Transverse colon (tissue), 4 donors: ENCODE measurements at places on chromosomes 3 and 15. TPM values are rescaled to one million over a fixed set of nuclear protein-coding genes. Genes with fewer than 3 reads are reported as not detected.

DNA sequence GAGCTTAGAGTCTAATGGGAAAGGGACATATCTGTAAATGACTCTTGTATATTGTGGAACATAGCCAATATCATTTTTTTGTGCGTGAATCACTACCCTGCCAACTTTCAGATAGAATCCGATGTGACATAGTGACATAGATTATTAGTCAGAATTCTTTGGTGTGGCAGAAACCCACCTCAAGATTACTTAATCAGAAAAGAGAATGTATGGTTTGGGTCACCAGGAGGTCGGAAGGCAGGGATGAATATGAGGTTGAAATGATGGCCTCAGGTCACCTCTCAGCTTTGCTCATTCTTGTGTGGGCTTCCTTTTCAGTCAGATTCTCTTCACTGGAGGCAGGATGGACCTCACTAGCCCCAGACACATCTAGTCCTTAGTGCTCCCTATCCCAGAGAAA is 41.4 kb downstream of the SNAPC5 start:
- DNase-seq: no peak
- no peaks in the 10 kb centered on the region for H3K27me3 ChIP-seq
- no peaks in the 10 kb centered on the region for H3K4me1 ChIP-seq

- H3K36me3 ChIP-seq: no peaks in the 10 kb centered on the region
- H3K4me3 ChIP-seq: no peak overlapping the region
- no peak for DNase-seq
These were observed 68.9 kb upstream of the VGLL4 start for GRCh38 chr3:11712646-11713045.

The PPP4R2 gene
- total RNA-seq: 14.5 TPM

The TAMM41 gene
- 13.9 TPM for total RNA-seq

DNA sequence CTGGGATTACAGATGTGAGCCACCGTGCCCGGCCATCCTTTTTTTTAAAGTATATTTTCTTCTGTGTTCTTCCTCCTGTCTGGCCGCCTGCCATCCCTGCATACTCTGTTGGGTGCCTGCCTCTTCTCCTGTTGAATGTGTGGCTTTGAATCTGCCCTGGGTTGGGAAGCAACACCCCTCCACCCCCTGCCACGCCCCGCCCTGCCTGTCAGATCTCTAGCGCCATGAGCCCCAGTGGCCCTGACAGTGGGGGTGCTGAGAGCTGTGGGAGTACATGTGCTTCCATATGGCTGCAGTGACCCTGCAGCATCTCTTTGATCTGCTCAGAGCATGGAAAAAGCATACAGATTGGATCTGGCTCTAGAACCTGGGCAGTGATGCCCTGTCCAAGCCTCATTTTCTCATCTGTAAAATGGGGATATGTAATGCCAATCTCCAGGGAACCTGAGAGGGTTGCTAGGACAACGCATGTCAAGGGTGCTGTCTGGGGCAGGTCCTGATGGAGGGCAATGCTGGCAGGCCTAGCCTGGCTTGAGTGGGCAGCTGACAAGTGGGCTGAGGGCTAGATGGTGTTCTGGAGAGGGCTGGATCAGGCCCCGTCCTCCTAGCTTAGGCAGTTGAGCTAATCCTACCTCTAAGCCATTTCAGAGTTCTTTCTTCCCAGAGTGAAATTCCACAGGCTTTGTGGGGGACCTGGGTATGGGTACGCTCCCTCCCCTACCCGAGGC is 23.9 kb downstream of the CCDC13 start:
- peak overlapping the region; percentile 88 for H3K27ac ChIP-seq
- H3K4me3 ChIP-seq: no peak overlapping the region
- peaks cover 18% of the 10 kb centered on the region for H3K4me1 ChIP-seq
- DNase-seq: peak; percentile 22
- H3K27me3 ChIP-seq: no peaks in the 10 kb centered on the region

DNA sequence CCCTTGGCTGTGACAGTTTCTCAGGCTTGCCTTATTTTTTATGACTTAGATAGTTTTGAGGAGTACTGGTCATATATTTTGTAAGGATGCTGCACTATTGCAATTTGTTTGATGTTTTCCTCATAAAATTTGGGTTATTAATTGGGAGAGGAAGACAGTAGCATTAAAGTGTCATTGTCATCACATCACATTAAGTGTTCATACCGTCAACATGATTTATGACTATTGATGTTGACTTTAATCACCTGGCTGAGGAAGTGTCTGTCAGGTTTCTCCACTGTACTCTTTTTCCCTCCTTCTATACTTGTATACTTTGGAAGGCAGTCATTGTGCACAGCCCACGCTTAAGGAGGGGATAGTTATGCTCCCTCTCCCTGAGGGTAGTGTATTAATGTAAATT is 26.9 kb downstream of the TRIM69 start:
- no peak overlapping the region for H3K4me3 ChIP-seq
- no peaks in the 10 kb centered on the region for H3K4me1 ChIP-seq
- no peaks in the 10 kb centered on the region for H3K27me3 ChIP-seq
- H3K27ac ChIP-seq: no peak overlapping the region

DNA sequence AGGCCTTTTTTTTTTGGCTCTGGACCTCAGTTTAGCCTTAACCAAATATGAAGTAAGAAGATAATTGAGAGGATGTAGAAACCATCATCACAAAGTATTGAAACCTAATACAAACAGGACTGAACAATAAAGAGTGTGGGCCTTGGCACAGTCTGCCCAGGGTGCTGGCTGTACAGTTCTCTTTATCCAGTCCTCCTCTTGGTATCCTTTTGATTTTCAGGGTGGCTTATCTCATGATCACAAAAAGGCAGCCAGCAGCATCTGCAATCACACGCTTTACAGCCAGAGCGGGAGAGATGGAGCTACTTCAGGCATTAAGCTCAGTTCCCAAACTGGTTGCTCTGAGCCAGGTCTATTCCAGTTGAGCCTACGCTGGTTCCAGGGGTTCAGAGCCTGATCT is 239.7 kb downstream of the RPLP1 start:
- H3K27me3 ChIP-seq: no peaks in the 10 kb centered on the region
- no peak for DNase-seq
- H3K36me3 ChIP-seq: no peaks in the 10 kb centered on the region
- H3K4me1 ChIP-seq: no peaks in the 10 kb centered on the region

DNA sequence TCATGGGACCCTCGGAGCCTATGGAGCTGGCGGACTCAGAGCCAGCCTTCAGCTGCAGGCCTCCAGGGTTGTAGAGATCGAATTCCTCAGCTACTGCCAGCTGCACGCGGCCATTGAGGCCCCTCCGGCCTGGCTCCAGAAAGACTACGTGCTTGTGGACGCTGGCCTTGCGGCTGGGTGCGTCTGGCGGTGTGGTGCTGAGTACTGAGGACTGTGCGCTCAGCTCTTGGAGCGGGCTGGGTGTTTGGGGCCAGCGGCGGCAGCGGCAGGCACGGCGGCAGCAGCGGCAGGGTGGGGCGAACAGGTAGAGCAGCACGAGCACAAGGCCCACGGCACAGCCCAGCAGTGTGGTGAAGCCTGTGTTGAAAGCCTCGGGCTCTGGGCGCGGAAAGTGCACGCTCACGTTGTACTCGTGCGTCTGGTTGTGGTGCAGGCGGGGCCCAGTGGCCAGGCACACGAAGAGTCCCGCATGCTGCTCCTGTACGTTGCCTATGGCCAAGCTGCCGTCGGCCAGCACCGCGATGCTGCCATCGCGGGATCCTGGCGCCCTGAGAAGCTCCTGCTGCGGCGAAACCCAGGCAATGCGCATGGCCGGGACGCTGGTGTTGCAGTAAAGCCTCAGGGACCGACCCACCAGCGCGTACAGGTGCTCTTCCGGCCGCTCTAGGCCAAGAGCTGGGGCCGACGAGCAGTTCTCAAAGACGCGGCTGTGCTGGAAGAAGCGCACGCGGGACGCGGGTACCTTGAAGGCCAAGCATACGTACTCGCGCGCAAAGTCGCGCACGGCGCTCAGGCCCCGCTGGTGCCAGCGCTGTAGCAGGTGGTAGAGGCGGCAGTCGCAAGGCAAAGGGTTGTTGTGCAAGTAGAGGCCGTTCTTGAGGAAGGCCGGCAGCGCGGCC is 1.3 kb downstream of the AMIGO3 start:
- peak overlapping the region; percentile 51 for H3K4me3 ChIP-seq
- H3K27me3 ChIP-seq: no peaks in the 10 kb centered on the region
- no peak for DNase-seq
- H3K27ac ChIP-seq: no peak overlapping the region

DNA sequence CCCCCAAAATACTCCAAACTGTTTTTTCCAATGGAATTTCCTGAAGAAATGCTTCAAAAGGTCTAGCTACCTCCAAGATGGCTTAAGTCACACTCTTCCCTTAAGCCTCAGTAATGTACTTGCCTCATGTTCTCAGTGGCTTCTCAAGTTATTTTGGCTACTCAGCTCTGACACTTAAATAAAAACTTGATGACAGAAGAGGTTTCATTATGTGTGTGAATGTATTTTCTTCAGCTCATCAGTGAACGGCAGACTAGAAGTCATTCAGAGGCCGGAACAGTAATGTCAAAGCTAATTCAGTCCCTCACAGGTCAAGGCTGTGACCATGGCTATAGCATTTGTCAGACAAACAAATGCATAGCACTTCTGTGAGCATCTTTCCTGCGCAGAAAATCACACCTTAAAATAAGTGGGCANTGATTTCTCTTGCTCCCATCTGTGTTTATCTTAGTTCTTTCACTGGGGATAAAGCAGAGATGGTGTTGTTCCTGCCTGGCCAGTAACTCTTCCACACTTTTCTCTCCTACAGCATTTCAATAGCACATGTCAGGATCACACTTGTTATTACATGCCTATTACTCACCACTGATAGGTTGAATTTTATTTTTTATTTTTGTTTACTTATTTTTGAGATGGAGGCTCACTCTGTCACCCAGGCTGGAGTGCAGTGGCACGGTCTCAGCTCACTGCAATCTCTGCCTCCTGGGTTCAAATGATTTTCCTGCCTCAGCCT is 68.5 kb upstream of the PLCL2 start:
- H3K4me1 ChIP-seq: no peaks in the 10 kb centered on the region
- H3K4me3 ChIP-seq: no peak overlapping the region
- no peaks in the 10 kb centered on the region for H3K36me3 ChIP-seq
- no peaks in the 10 kb centered on the region for H3K27me3 ChIP-seq
- no peak overlapping the region for H3K27ac ChIP-seq
- DNase-seq: no peak

GRCh38 chr3:125207507-125207906 is 5.0 kb downstream of the SLC12A8 start:
- H3K36me3 ChIP-seq: no peaks in the 10 kb centered on the region
- peaks cover 13% of the 10 kb centered on the region for H3K27me3 ChIP-seq
- H3K4me1 ChIP-seq: peaks cover 6% of the 10 kb centered on the region

DNA sequence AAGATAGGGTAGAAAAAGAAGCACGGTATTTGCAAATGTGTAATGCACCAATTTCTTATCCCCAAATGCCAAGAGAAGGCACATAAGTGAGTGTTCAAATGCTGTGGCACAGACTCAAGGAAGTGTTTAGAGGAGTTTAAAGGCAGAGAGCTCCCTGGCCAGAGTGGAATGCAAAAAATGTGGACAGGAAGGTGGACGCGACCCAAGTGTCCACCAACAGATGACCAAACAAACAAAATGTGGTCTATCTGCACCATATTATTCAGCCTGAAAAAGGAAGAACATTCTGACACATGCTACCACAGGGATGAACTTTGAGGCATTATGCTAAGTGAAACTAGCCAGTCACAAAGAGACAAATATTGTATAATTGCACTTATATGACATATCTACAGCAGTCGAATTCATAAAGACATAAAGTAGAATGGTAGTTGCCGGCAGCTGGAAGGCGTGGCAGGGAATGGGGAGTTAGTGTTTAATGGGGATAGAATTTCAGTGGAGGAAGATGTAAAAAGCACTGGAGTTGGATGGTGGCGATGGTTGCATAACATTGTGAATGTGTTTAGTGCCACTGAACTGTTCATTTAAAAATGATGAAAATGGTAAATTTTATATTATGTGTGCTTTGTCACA is 126.6 kb downstream of the SRGAP3 start:
- no peak overlapping the region for H3K4me3 ChIP-seq

The CCR5 gene
- total RNA-seq: 1.1 TPM

The HIGD2B gene
- total RNA-seq: not detected

The MTFMT gene
- total RNA-seq: 9.8 TPM

- H3K27me3 ChIP-seq: no peaks in the 10 kb centered on the region
- H3K27ac ChIP-seq: no peak overlapping the region
- H3K36me3 ChIP-seq: no peaks in the 10 kb centered on the region
- no peak for DNase-seq
- no peak overlapping the region for H3K4me3 ChIP-seq
- no peaks in the 10 kb centered on the region for H3K4me1 ChIP-seq
These were observed 612.4 kb upstream of the GRM7 start for GRCh38 chr3:6248528-6248927.

DNA sequence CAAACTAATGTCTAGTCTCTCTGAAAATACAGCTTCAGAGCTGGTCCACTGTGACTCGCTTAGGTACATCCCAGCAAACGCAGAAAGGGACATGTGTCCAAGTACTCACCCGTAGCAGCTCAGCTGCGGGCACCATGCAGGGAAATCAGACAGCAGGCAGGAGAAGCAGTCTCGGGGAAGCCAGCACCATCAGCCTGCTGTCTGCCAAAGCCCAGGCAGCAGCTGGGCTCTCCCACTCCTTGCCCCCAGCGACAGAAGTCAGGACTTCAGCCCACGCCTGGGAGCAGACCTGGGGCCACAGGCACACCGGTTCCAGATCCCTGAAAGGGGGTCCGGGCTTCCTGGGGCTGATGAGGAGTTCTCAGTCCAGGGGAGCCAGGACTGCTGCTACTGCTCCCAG is 34.9 kb downstream of the SEMA5B start:
- no peak overlapping the region for H3K4me3 ChIP-seq
- H3K27me3 ChIP-seq: peaks cover 11% of the 10 kb centered on the region
- DNase-seq: no peak
- H3K36me3 ChIP-seq: no peaks in the 10 kb centered on the region
- H3K4me1 ChIP-seq: peaks cover 6% of the 10 kb centered on the region

DNA sequence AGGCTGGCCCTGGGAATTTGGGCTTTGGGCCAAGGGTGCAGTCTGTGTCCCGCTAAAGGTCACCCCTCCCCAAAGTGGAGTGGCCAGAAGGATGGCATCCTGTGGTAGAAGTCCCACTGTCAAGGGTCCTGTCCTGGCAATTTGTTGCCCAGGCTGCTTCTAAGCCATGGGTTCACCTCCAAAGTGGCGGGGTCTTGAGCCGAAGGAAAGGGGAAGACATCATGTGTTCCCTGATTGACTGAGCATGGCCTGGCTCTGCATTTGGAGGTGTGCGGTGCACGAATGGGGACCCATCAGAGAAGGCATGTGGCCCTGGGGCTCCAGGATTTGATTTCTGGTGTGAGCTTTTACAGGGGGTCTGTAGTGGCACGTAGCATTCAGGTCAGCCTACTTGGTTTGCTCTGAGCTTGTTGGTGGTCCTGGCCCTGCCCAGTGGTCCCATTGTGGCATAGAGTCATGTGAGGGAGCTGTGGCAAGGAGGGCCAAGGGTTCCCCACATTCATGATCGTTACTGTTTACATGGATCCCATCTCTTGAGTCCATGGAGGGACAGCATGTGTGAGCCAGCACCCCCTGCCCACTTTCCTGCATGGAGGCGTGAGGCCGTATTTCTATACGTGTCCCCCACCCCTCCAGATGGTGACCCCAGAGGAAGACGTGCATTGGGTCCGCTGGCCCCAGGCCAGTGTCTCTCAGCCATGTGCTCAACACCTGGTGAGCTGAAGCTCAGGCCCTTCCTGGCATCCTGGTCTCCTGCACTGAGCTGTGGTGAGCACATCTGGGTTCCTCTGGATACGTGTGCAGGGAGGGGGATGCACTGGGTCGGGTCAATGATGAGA is 225.1 kb downstream of the SNRPN start:
- H3K36me3 ChIP-seq: no peaks in the 10 kb centered on the region
- H3K4me1 ChIP-seq: no peaks in the 10 kb centered on the region
- no peak overlapping the region for H3K4me3 ChIP-seq
- peak; percentile 1 for DNase-seq
- no peaks in the 10 kb centered on the region for H3K27me3 ChIP-seq

- H3K36me3 ChIP-seq: no peaks in the 10 kb centered on the region
- no peaks in the 10 kb centered on the region for H3K27me3 ChIP-seq
- no peak for DNase-seq
- H3K27ac ChIP-seq: no peak overlapping the region
- no peak overlapping the region for H3K4me3 ChIP-seq
These were observed 7.9 kb upstream of the GOLGA8B start for GRCh38 chr15:34591306-34591705.
